Osteoblast (primary cell): ENCODE measurements at places on chromosomes 6 and 20. TPM values are rescaled to one million over a fixed set of nuclear protein-coding genes. Genes with fewer than 3 reads are reported as not detected.
A peak's percentile ranks its signal among the peaks of the same experiment; 100 is the strongest.

DNA sequence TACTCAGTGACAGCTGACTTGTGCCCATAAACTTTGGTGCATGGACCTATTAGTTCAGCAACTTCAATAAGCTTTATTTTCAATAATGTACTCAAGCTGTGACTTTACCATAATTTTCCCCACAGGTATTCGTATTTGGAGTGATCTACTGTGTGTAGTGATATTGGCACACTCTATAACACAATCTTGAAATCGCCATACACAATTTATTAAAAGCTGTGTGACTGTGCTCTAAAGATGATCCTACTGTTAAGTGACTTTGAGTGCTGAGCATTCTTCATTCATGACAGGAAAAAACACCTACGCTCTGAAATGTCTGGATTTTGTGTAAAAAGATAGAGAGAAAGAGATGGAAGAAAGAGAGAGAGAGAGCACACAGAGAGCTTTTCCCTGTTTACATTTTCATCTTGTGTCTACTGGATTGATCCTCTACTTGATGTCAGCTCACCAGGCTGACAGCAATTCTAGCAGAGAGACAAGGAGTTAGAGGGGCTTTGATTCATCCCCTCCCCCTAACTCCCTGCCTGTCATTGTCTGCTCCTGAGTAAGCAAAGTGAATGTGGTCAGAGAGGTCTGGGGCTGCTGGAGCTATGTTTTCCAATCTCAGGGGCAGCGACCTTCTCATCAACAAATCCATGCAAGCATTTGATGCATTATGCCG is 538.7 kb upstream of the POU3F2 start:
- H3K4me1 ChIP-seq: no peaks in the 10 kb centered on the region
- H3K36me3 ChIP-seq: no peaks in the 10 kb centered on the region
- H3K4me3 ChIP-seq: no peak overlapping the region
- DNase-seq: no peak
- H3K27me3 ChIP-seq: no peaks in the 10 kb centered on the region
- no peak overlapping the region for H3K27ac ChIP-seq

ASCC3 gene
- total RNA-seq: 68.8 and 69.2 TPM in 2 replicates

SIRPB1 gene
- 0.72 and 1.2 TPM in 2 replicates for total RNA-seq

SLC23A2 gene
- 17.7 and 20.6 TPM in 2 replicates for total RNA-seq

GRCh38 chr6:121548131-121548530 is 112.7 kb downstream of the GJA1 start:
- peak overlapping the region; percentile 54 for H3K4me3 ChIP-seq
- H3K27me3 ChIP-seq: no peaks in the 10 kb centered on the region

GRCh38 chr6:157724138-157724820 is 98.8 kb upstream of the SNX9 start:
- no peaks in the 10 kb centered on the region for H3K4me1 ChIP-seq
- peaks cover 21% of the 10 kb centered on the region for H3K27me3 ChIP-seq
- no peak for DNase-seq

DNA sequence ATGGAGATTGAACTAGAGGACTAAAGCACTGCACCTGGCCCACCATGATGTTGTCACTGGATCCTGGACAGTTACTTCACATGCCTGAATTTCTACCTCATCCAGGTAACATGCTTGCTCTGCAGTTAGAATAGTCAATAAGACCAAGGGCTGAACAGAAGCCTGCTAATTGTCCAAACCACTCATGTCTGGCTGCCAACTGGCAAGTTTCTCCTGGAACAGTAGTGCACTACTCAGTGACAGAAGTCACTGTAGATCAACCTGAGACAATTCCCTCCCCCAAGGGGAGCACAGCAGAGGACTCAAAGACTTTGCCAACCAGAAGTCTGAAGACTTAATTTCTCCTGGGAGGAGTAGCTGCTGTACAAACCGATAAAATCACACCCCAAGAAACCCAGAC is 454.6 kb upstream of the MARCKS start:
- no peak overlapping the region for H3K27ac ChIP-seq
- H3K4me1 ChIP-seq: no peaks in the 10 kb centered on the region
- no peaks in the 10 kb centered on the region for H3K27me3 ChIP-seq
- no peaks in the 10 kb centered on the region for H3K36me3 ChIP-seq
- H3K4me3 ChIP-seq: no peak overlapping the region
- DNase-seq: no peak

- peaks cover 22% of the 10 kb centered on the region for H3K27me3 ChIP-seq
- H3K4me1 ChIP-seq: no peaks in the 10 kb centered on the region
- H3K36me3 ChIP-seq: no peaks in the 10 kb centered on the region
Measured at GRCh38 chr6:89244241-89244985, 27.3 kb upstream of the GABRR1 start.

DNA sequence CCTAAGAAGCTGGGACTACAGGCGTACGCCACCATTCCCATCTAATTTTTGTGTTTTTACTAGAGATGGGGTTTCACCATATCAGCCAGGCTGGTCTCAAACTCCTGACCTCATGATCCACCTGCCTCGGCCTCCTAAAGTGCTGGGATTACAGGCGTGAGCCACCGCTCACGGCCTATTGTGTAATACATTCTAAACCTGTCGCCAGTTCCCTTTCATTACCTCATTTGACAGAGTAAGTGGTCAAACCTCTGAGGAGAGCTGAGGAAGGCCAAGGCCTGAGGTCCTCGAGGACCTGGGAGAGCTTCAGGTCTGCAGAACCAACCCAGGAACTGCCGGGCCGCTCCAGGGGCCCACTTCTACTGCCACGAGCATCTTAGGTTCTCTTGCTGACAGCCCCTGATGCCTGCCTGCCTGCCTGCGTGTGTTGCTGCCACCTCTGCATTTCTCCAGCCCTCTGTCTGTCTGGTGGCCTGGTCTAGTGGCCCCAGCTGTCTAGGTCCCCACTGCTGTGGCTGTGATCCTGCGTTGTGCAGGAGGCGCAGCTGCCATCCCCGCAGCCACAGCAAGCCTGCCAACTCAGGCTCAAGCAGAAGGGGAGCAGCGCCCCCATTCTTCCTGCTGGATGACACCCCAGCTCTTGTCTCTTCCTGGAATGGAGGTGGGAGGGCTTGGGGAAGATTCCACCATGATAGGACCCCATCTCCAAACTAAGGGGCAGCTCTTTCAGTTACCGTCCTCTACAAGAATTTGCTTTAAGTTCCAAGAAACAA is 45.3 kb downstream of the PRR18 start:
- no peak for DNase-seq
- H3K27ac ChIP-seq: no peak overlapping the region
- peaks cover 5% of the 10 kb centered on the region for H3K27me3 ChIP-seq
- H3K4me3 ChIP-seq: no peak overlapping the region

- no peaks in the 10 kb centered on the region for H3K27me3 ChIP-seq
- DNase-seq: no peak
- H3K4me3 ChIP-seq: no peak overlapping the region
- no peaks in the 10 kb centered on the region for H3K36me3 ChIP-seq
- peaks cover 11% of the 10 kb centered on the region for H3K4me1 ChIP-seq
Measured at GRCh38 chr6:47182291-47182957, 127.3 kb downstream of the TNFRSF21 start.

SLCO4A1 gene
- under 0.01 TPM in 1 of 2 replicates, not detected in the other for total RNA-seq

DNA sequence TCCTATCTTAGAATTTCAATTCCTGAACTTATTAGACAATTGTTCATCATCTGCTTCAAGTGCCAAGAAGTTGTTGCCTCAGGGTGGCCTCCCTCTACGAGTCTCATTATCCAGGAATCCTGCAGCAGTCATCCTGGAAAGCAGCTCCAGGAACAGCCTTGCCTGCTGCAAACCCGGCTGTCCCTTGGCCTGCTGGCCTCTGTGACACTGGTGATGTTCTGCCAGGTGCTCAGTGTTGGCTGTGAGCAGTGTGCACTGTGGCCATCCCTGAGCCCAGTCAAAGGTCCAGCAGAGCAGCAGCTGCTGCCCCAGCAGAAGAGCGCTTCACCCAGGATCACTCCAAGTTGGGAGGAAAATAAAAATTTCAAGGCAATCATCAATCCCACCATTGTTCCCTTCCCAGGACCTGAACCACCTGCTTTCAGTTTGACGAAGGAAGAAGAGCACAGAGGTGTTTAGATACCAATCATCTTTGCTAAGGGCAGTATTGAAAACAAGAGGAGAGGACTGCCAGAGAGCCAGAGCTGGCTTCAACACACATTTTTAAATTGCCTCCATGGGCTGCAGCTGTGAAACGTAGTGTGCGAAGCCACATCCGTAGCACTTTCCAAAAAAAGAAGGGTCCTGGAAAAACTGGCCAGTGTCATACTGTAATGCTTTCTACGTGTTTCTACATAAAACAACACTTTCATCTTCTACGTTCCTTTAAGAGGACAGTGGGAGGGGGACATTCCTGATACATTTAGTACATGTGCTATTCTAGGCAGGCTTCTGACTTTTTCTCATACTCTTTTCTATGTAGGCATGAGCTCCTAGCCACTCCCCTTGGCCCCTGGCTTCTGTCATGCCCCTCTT is 7.2 kb upstream of the FAM50B start:
- H3K27ac ChIP-seq: peak overlapping the region; percentile 95
- no peaks in the 10 kb centered on the region for H3K36me3 ChIP-seq
- no peaks in the 10 kb centered on the region for H3K27me3 ChIP-seq
- peaks cover 57% of the 10 kb centered on the region for H3K4me1 ChIP-seq

DNA sequence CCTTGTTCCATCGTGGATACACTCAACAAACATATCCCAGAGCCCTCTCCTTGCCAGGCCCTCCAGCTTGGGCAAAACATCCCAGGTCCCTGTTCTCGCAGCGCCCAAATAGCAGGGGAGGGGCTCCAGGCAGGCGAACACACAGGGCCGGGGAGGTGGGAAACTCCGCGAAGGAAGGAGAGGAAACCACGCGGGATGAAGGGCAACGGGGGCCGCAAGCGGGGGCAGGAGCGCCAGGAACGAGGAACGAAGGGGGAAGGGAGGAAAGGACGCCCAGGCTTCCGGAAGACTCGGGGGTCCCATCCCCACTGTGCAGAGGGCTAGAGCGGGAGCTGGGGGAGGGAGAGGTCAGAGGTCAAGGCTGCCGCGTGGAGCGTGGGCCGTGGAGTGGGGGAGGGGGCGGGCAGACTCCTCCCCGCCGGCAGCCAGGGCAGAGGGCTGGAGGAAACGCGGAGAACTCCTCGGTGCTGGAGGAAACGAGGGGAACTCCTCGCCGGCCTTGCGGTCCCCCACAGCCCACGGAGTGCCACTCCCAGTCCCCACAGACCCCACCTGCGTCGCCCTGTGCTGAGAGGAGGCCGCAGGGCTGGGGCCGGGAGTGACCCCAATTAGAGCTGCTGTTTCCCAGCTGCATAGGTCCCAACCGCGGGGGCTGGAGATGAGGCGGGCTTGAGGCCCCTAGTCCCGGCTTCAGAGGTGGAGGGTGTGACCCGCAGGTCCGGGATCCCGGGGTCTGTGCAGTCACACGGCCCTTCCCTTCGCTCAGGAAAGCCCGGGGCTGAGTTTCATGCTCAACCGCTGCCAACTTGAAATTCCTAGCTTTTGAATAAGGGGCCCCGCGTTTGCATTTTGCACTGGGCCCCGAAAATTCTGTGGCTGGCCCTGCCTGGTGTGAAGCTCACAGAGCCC is 1.2 kb upstream of the RBM38 start:
- H3K27ac ChIP-seq: no peak overlapping the region

DNA sequence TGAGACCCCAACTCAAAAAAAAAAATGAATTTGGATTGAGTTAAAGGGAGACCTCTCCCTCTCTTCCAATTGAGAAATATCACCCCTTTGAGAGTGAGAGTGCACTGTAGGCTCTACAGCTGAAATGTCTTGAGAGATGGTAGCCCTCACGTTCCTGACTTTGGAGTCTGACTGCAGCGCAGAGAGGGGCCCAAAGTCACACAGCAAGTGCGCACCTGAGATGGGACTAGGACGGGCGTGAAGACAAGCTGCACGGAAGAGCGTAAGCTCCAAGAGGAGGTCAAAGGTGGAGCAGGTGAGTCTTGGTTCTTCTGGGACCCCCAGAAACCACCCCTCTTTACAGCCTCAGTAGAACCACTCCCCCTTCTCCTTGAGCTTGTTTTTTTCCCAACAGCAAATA is 643 bp downstream of the SLA2 start:
- no peaks in the 10 kb centered on the region for H3K36me3 ChIP-seq
- no peak overlapping the region for H3K4me3 ChIP-seq
- no peak for DNase-seq
- no peaks in the 10 kb centered on the region for H3K27me3 ChIP-seq
- H3K4me1 ChIP-seq: no peaks in the 10 kb centered on the region

DNA sequence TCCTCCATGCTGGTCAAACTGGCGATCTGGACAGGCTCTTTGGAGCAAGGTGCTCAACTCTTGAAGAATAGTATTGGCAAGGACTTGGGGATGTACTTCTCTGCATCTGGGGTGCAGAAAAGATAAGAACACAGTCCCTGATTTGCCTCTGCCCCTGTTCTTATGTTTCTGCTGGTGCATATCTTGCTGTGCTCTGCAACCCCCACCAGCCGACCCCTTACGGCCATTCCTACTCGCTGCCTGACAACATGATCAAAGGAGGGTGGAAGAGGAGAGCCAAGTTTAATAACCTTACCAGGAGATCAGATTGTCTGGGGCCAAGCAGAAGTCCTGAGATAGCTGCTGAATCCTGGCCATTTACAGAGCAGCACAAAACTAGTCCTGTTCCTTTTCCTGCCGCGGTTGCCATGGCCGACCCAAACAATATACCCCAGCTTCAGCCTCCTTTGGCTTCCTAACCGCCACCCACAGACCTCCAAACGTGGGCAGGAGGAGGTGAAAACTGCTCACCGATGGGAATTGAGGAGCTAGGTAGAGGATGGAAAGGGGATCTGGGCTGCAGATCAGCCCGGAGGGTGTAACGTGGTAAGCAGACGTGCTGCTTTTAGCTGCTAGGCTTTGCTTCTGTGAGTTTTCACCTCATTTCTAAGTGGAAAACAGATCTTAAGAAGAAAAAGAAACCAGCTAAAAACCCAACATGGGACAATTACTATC is 60.9 kb downstream of the ATXN1 start:
- H3K4me3 ChIP-seq: peak overlapping the region; percentile 65
- no peaks in the 10 kb centered on the region for H3K27me3 ChIP-seq
- no peak for DNase-seq
- no peaks in the 10 kb centered on the region for H3K36me3 ChIP-seq

TSBP1 gene
- not detected in 2 replicates for total RNA-seq

GSTA3 gene
- total RNA-seq: not detected in 2 replicates

DNA sequence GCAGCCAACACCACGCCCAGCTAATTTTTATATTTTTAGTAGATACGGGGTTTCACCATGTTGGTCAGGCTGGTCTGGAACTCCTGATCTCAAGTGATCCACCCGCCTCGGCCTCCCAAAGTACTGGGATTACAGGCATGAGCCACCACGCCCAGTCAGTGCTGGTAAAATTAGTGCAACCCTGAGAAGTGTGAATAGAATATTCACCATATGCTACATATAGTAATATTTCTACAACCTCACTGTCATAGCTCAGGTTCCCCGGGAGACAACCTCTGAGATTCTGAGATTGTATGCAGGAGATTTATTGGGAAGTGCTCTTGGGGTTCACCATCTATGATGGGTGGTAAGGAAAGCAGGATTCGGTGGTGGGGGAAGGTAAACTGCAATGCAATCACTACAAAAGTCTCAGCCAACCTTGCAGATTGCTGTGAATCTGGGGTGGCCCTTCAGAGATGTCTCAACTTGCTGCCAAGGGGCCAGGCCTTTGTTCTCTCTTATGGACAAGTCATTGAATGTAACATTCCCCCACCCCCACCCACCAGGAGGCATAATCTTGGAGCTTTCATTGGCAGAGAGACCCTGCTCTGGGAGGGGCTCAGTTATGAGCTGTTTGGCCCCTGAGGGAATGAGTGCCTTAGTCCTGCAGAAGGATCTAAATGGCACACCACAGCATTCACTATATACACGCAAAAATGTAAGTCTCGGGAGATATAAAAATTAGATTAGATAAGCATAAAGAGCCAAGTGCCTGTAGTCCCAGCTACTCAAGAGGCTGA is 34.0 kb upstream of the SEC63 start:
- no peak for DNase-seq
- no peak overlapping the region for H3K27ac ChIP-seq
- H3K4me3 ChIP-seq: no peak overlapping the region
- H3K4me1 ChIP-seq: no peaks in the 10 kb centered on the region
